ENCODE measurements at places on chromosomes 5 and 9.
A peak's percentile ranks its signal among the peaks of the same experiment; 100 is the strongest.

DNA sequence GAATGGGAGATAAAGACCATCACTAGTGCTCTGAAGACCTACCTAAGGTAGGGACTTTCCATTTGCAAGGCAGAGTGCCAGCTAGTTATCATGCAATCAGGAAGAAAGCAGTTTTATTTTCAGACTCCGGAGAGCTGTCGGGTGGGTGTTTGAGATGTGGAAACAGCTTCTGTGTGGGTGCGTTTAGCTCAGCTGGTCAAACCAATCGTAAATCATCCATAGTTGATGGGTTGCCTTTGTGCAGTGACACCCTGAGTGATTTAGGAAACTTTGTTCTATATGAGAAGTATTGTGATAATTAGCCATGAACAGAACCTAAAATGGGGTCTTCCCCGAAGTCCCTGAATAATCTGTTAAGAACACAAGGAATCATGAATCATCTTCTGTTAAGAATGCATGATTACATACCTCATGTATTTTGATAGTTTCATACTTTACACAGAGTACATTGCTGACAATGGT, 284.3 kb downstream of the ARHGAP26 start:
- DNase-seq = no peak

DNA sequence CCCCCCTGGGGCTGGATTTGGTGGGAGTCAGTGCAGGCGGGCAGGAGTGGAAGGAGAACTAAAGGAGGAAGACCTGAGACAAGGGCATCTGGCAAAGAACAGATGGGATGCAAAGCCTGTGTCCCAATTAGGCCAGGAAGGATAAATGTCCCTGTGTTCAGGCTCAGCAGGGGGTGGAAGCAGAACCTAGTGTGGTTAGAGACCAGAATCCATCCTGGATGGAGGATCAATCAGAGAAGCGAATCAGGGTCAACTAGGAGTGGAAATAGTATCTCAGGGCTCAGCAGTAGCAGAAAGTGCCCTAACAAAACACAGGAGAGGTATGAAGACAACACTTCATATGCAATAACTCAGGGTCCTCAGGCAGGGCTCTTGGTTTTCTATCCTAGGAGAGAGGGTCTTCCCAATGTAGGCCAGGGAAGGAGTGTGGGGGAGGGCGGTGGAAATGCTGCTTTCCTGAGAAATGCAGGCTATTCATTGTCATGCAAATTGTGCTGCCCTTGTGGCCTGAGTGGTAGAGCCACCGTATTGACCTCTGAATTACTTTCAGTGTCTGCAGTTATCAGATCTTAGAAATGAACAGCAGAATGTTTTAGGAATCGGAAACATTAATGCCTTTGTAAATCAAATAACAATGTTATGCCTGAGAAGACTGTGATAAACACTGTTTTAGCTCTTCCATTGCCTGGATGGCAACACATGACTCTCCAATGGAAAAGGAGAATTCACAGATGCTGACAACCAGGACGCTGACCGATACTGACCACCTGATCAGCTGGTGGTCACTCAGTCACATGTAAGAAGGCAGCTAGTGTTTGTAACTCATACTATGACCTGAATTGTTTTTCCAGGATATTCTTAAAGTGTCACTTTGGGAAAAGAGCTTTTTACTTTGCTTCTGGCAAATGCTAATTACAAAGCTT, 323.6 kb downstream of the SEMA5A start:
- no peak for DNase-seq

- no peak for DNase-seq
Observed at GRCh38 chr5:118440496-118440895, 547.9 kb downstream of the DTWD2 start.

GRCh38 chr9:71819115-71819739, 50.9 kb upstream of the CEMIP2 start:
- peak; percentile 43 for DNase-seq

- DNase-seq = no peak
Observed at GRCh38 chr9:93205045-93205768, 21.3 kb downstream of the WNK2 start.

DNA sequence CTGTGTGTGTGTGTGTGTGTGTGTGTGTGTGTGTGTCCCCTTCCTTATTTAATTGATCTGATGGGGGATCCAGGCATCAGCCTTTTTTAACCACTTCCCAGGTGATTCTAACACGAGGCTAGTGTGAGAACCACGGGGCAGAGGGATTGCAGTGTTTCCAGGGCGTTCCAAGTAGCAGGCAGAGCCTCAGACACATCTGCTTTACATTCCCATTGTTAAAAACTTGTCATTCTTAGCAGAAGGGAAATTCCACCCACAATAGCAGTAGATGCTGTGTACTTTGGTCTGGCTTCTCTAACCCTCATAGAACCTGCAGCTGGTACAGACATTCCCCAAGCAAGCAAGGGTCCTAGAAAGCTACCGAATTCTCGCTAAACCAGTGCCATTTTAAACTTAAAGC, 81.9 kb upstream of the SLC30A5 start:
- DNase-seq = no peak

DNA sequence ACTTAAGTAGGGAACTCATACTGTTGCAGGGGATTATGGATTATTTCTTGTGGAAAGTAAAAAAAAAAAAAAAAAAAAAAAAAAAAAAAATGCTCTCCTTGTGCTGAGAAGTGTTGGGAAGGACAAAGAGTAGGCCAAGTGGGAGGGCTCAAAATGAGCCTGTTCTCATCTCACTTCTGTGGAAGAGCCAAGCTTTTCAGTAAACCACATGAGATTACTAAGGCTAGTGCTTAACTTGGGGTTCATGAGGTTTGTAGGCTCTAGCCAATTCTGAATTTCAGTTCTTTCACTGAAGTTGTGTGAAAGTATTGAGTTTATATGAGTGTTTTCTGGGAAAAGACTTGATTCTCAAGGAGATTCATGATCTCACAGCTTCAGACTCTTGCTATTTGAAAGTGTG, 23.0 kb upstream of the CEP78 start:
- no peak for DNase-seq

DNA sequence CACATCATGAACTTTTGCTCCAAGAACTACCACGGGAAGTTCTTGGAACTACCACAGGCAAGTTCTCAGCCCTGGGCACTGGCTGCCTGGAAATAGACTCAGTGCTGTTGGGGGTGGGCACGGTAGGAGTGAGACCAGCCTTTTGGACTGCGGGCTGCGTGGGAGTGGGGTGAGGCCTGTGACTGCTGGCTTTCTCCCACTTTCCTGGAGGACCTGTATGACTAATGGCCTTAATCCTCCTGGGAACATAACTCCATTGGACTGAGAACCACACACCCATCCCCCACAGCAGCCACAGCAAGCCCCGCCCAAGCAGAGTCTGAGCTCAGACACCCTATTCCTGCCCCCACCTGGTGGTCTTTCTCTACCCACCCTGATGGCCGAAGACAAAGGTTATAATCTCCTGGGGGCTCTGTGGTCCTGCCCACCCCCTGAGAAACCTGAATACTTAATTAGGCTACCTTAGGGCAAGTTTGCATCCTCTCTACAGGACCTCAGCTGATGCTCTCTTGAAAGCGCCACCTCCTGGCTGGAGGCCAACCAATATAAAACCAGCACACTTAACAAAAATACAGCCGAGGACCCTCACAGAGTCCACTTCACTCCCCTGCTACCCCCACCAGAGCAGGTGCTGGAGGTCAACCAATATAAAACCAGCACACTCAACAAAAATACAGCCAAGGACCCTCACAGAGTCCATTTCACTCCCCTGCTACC, 112.6 kb downstream of the CACNA1B start:
- no peak for DNase-seq

GRCh38 chr5:71475788-71476384, 20.4 kb downstream of the BDP1 start:
- peak; percentile 66 for DNase-seq

- DNase-seq = no peak
Observed at GRCh38 chr9:109409773-109410397, 88.2 kb downstream of the PTPN3 start.

- DNase-seq = peak; percentile 38
Observed at GRCh38 chr5:8730194-8730593, 815.7 kb downstream of the SEMA5A start.

DNA sequence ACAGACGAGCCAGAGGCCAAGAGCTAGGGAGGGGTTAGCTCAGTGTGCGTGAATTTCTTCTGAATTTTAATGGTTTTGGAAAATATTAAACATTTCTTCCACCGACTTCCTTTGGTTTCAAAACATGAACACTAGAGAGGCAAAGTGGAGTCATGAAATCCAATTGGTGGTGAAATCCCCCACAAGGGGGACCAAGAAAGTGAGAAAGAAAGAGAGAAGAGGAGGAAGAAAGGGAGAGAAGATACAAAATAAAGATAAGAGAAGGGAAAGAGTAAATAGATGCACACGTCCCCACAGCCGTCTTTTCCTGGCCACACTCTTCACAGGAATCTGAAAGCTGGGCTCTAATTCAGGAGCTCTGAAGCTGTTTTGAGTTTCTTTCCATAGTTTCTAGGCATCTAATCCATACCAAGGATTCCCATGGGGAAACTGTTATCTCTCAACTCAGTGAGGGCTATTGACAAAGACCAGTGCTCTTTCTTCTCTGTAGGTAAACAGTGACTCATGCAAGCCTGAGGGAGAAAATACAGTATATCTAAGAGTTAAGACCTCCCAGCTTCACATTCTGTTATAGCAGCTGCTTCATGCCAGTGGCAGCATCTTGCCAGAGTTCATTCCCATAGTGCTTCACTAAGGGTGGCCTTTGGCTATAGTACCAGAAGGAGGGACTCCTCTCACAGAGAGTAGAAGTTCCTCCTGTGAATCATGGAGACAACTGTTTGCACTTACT, 115.8 kb upstream of the LIFR start:
- DNase-seq = no peak

- peak; percentile 58 for DNase-seq
Observed at GRCh38 chr5:169906745-169907649, 73.3 kb downstream of the INSYN2B start.

DNA sequence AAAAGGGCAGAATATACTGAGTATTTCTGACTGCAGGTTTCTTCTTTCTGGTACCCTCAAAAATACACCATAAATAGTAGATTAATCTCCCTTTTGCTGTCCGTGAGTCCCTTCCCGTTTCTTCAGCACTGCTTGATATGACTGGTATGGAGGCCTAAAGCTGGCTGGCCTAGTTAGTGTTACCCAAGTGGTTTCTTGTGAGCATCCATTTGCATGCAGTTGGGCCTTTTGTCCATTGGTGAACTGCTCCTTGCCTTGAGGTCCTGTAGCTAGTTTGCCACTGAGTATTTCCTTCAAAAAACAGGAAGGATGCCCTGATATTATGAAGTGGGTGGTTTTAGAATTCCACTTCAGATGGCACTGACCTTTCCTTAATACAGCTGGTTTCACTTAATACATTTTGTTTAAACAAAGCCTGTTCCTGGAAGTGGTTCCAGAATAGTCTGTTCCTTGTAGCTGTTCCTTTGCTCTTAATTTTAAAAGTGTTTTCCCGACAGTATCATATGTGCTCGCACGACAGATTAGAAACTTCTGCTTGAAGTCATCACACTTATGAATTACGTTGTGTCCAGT, 40.0 kb upstream of the ABL1 start:
- DNase-seq = peak; percentile 26

GRCh38 chr5:82466986-82467561, 188.9 kb upstream of the RPS23 start:
- DNase-seq = peak; percentile 10

DNA sequence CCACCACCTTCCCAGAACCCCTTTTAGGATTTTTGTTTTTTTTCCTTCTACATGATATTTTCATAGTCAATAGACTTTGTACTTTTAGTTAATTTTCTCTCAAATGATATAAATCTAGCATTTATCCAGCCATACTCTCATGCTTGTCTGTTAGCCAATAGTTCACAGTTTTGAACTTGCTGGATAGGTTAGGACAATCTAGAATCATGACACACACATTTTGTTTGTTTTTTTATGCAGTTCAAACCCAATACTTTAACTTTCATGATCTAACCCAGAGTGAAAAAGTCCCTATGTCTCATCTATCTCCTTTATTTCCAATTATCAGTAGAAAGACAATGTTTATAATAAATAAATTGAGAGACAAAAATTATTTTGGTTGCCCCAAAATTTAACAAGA, 509.7 kb upstream of the DMAC1 start:
- DNase-seq = no peak

DNA sequence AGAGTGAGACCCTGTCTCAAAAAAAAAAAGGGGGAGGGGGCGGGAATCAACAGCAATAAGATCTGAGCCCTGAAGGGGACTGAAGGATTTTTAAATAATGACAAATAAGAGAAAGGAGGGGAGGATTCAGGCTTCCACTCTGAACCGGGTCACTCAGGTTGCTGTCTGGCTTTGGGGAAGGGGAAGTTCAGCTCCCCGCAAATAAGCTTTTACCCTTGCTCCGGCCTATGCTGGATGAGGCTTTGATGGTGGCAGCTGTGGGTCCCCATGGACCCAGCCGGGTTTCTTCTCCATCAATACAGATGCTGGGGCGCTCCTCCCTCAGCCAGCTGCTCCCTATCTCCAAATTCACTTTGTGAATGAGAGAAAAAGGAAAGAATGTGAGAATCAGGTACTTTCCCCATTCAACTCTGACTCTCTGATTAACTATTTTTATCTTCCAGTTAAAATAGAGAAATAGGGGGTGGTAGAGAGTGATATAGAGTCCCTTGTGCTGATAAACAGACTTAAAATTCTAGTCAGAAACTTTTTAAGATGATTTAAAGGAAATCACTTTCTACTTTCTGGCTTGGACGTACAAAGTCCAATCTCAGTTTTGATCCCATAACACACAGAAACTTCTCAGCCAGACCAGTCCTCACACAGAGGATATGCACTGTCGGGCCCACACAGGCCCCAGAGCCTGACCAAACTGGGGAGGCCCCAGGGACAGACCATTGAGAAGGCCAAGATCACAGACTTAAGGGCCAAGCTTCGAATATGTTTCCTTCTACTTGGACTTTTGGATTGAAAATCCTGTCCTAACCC, 39.6 kb downstream of the C5orf15 start:
- no peak for DNase-seq

Measured in GM03348 (cell line).